ENCODE measurements at places on chromosomes 13 and 19.

DNA sequence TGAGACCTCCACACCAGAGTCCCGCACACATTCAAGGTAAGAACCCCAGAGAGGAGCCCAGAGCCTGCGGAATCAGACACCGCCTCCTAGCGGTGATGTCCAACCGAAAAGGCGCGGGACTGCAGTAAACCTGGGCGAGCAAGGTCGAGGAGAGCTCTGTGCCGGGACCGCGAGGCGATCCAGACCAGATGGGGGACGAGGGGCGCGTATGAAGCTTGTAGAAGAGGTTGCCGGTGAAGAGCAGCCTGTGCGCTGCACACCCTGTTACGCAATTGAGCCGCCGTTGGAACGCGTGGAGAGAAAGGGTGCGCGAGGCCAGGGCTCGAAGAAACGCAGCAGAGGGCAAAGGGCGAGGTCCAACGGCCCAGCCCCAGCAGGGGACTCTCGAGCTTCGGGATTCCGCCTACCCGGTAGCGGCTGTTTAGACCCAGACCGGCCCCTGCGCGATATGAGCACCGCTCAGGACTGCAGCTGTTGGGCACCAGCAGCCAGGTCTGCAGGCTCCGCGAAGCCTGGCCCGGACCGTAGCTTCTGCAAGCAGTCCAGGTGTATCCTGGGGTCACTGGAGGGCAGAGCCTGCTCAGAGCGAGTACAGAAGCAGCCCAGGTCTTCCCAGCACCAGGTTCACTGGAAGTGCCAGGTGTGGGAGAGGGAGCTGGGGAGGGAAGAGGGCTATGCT is 65.9 kb upstream of the ZNF599 start:
- DNase-seq, result no peak

- no peak for DNase-seq
Observed at GRCh38 chr19:51098365-51099046, 9.7 kb downstream of the CTU1 start.

DNA sequence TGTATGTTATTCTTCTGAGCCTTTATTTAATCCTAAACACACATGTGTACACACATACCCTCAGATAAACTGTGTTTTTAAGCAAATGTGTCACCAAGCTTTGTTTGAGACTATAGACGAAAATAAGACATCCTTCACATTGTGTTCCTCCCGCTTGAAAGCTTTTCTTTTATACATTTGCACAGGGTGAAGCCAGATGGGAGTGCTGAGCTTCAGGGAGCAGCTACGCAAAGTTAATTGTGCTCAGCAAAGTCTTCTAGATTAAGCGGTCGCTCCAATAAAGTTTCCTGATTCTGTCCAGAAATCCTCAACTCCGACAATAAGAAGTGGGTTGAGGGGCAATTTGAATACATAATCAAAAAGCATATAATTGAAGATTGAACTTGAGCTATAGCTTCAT is 117.2 kb upstream of the ARGLU1 start:
- no peak for DNase-seq

GRCh38 chr19:30689474-30689873 is 317.3 kb downstream of the ZNF536 start:
- no peak for DNase-seq

- no peak for DNase-seq
Observed at GRCh38 chr13:61954092-61954491, 538.4 kb upstream of the PCDH20 start.

DNA sequence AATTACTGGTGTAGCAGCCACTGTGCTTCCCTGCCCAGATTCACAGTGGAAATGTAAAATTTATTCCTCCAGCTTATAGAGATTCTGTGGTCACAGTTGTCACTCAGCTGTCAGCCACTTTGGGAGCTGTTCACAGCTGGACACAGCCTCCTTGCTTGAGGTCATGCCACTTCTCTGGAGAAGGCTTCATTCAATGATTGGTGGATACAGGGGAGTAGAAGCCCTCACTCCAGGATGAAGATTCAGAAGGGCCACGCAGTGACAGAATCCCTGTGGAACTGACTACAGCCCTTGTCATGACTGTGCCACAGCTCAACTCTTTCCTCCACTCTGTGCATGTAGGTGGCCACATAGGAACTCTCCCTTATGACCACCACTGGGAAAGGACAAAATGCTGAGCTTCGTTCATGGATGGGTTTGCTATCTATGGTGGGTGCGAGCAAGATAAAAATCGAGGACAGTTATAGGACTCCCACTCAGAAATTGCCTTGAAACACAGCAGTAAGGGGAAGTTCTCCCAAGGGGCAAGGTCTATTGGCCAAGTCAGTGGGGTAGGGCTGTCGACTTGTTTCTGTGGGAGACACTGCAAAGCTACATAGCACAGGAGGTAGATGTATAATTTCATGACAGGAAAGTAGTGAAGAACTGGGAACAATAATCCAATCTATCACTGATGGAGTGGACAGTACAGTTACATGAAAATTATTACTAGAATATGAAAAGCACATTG is 98.7 kb downstream of the CCNA1 start:
- DNase-seq, result no peak

DNA sequence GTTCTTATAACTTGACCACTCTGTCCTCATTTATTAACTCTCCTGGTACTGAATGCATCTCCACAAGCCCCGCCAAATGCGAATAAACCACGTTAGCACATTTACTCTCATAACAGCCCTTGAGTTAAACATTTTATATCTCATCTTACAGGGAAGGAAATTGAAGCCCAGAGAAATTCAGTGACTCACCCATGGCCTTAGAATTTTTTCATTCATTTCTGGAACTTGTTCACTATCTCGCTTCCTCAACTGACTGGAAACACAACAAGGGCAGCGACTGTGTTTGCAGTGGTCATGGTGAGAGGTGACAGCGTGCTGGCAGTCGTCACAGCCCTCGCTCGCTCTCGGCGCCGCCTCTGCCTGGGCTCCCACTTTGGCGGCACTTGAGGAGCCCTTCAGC is 39.5 kb downstream of the SERP2 start:
- DNase-seq, result no peak

DNA sequence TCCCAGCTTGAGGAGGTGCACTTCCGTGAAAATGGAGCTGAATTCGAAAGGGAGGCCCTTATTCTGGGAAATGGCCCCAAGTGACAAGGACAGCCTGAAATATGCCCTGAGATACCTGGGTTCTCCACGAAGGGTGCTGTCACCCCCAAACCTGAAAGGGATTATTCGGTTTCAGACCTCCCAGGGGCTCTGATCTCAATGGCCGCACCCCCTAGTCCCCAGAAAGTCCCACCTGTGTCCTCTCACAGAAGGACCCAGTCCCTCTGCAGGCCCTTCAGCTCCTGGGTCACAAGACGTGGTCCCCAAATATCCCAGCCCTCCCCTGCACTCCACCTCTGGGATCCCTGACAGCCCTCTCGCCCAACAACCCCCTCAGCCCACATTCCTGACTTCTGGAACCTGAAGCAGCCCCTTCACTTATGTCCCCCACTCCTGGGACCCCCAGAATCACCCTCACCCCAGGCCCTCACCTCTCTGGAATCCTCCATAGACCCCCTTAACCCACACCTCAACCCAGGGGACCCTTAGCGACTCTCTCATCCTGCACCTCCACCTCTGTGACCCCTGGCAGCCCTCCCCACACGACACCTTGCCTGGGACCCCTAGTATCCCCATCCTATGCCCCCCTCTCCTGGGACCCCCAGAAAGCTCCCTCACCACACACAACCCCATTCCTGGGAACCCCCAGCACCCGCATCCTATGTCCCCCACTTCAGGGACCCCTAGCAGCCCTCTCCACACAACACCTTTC is 606 bp downstream of the SYNGR4 start:
- no peak for DNase-seq

GRCh38 chr19:2214251-2214650 is 21.9 kb downstream of the PLEKHJ1 start:
- no peak for DNase-seq

DNA sequence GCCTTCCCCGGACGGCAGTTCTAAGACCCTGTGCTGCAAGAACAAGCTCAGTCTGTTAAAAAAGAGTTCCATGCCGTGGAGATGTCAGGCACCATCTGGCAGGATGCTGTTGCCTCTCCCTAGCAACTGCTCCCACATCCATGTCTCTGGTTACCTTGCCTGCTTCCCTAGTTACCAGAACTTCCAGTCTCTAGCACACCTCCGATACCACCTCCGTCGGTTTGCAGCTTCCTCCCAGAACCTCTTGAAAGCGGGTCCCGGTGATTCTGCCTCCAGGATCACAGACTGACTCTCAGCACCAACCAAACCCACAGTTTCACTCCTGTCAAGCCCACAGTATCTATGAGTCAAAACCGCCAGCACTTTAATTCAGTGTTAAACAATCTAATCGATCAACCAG is 55.4 kb downstream of the KCTD12 start:
- DNase-seq, result no peak

DNA sequence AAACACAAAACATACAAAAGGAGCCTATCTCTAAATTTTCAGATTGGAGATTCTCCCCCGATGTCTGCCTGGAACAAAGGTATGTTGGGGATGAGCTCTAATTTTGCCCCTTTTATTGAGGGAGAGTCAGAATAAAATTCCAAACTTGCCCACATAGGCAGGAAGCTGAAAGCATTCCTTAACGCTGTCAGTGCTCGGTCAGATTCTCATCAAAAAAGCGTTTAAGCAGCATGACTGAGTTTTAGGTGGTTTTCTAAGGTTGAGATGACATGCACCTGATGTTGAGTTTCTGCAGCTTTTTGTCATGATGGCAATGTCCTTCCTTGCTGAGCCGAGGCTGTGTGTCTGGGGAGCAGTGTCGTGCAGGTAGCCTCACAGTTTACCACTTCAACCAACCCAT is 48.4 kb upstream of the MEDAG start:
- no peak for DNase-seq

- no peak for DNase-seq
Observed at GRCh38 chr13:113028336-113029060, 59.5 kb downstream of the MCF2L start.

DNA sequence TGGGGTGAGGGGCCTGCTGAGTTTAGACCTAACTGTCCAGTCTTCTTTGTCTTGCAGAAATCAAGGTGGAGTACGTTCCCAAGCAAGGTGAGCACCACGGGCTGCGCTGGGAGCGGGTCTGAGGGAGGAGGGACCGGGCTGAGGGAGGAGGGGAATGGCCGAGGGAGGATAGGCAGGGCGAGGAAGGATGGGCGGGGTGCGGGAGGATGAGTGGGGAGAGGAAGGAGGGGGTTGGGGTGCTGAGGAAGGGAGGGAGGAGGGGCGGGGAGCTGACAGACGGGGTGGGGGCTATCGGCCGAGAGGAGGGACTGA is 18.5 kb downstream of the MYBPC2 start:
- no peak for DNase-seq

DNA sequence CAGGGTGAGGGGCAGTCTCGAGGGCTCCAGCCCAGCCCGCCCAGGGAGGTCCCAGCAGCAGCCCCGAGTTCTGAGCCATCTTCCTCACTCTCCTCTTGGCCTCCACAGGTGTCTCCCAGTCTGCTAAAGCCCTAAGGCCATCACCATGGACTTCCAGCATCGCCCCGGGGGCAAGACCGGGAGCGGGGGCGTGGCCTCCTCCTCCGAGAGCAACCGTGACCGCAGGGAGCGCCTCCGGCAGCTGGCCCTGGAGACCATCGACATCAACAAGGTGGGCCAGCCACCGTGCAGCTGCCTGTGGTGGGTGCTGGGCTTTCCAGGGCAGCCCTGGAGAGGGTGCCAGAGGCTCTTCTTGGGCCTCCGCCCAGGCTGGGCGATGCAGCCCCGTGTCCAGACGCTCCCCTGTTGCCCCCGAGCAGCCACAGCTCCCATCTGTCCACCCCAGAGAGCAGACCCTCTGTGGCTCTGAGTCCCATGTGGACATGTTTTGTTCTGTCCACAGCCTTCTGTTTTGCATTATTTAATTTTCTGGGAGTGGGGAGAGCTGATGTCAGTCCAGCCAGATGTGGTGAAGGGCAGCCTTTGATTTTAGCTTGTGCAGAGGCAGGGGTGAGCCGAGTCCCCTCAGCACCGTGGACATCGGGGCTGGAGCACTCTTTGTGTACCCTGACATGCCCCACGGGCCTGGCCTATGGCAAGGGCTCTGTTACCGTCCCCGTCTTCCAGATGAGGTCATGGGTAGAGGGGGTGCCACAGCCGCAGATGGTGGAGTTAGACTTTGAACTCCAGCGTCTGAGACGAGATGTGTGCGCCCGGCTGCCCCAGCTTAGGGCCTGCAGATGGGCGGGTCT is 5.6 kb upstream of the AMH start:
- DNase-seq, result no peak

DNA sequence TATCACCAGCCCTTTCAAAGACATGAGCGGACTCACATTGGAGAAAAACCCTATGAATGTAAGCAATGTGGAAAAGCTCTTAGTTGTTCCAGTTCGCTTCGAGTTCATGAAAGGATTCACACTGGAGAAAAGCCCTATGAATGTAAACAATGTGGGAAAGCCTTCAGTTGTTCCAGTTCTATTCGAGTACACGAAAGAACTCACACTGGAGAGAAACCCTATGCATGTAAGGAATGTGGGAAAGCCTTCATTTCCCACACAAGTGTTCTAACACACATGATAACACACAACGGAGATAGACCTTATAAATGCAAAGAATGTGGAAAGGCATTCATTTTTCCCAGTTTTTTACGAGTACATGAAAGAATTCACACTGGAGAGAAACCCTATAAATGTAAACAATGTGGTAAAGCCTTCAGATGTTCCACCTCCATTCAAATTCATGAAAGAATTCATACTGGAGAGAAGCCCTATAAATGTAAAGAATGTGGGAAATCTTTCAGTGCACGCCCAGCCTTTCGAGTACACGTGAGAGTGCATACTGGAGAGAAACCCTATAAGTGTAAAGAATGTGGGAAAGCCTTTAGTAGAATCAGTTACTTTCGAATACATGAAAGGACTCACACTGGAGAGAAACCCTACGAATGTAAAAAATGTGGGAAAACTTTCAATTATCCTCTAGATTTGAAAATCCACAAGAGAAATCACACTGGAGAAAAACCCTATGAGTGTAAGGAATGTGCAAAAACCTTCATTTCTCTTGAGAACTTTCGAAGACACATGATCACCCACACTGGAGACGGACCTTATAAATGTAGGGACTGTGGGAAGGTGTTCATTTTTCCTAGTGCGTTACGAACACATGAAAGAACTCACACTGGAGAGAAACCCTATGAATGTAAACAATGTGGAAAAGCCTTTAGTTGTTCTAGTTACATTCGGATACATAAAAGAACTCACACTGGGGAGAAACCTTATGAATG is 17.6 kb downstream of the ZNF791 start:
- DNase-seq, result no peak

GRCh38 chr13:58712191-58712590 is 1080.6 kb downstream of the PCDH17 start:
- DNase-seq, result no peak

- DNase-seq, result no peak
Observed at GRCh38 chr19:18062028-18062427, 24.7 kb downstream of the IL12RB1 start.

DNA sequence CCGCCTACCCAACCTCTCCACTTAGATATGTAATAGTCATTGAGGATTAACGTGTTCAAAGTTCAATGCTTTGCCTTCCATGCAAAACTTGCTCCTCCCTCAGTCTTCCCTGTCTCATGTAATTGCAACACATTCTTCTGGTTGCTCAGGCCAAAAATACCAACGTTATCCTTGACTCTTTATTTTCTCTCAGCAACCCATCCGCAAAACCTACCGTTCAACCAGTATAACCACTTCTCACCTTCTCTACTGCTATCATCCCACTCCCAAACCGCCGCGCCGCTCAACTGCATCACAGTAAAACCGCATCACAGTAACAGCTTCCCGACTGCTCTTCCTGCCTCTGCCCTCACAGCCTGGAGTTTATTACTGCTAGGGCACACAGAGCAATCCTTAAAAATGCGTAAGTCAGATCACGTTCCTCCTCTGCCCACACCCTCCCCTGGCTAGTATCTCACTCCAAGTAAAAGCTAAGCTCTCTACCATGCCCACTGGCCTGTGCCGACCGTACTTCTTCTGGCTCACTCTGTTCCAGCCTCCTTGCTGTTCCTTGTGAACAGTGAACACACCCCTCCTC is 8.2 kb downstream of the MTIF3 start:
- no peak for DNase-seq

All from SIG-M5 (cell line).